ENCODE measurements at places on chromosomes 3 and 15. TPM values are rescaled to one million over a fixed set of nuclear protein-coding genes. Genes with fewer than 3 reads are reported as not detected.

SLC51A gene
- total RNA-seq: 3.7 TPM

DNA sequence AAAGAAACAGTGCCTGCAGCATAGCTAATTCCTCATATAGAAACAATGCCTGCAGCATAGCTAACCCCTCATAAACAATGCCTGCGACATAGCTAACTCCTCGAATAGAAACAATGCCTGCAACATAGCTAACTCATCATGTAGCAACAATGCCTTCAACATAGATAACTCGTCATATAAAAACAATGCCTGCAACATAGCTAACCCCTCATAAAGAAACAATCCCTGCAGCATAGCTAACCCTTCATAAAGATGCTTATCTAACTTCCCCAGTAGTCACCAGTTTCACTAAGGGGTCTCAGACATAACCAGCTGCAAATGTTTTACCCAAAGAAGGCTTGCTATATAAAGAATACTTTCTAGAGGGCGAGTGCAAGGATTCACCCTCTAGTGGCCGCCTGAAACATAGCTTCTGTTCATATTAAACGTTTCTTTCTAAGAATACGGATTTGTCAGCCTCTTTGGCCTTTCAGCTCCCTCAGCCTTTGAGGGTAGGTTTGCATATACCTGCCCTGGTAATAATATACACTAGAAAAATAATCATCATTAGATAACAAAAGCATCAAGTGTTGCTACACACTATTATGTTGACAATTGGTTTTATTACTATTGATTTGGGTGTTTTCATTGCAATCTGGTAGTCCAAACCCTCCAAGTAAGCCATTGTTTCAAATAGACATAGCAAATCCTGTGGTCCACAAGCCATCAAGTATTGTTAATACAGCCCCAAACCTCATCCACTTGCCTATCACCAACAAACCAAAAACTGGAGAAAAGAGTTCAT lies 44.4 kb upstream of the FAN1 start:
- no peak for DNase-seq

GRCh38 chr3:150451329-150452048 lies 43.4 kb downstream of the TSC22D2 start:
- DNase-seq: no peak

TRA2B gene
- total RNA-seq: 141 TPM

DNA sequence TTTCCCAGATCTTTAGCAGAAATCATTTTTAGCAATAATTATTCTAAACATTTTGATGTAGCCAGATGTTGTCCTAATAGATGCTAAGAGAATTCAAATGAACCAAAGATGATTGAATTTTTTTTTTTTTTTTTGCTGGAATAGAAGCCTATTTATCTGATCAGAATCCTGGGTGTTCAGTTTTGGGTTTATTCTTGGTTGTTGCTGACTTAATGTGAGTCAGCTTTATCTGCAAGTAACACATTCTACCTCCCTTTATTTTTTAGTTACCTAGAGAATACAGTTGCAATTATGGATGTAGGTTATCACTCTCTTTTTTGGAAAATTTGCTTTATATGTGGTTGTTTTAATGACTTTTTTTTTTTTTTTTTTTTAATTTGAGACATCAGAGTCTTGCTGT lies 6.4 kb downstream of the CEP97 start:
- DNase-seq: no peak
